ENCODE measurements at places on chromosomes 2 and 18. TPM values are rescaled to one million over a fixed set of nuclear protein-coding genes. Genes with fewer than 3 reads are reported as not detected.

Gene ACOXL
- total RNA-seq: not detected

- no peak overlapping the region for H3K4me3 ChIP-seq
- no peak for DNase-seq
- H3K27me3 ChIP-seq: no peaks in the 10 kb centered on the region
- H3K36me3 ChIP-seq: no peaks in the 10 kb centered on the region
- H3K4me1 ChIP-seq: no peaks in the 10 kb centered on the region
- H3K27ac ChIP-seq: no peak overlapping the region
Observed at GRCh38 chr2:181910028-181910831, 18.7 kb downstream of the ITPRID2 start.

Gene SS18
- 135 TPM for total RNA-seq

Gene CCDC68
- total RNA-seq: 91.1 TPM

DNA sequence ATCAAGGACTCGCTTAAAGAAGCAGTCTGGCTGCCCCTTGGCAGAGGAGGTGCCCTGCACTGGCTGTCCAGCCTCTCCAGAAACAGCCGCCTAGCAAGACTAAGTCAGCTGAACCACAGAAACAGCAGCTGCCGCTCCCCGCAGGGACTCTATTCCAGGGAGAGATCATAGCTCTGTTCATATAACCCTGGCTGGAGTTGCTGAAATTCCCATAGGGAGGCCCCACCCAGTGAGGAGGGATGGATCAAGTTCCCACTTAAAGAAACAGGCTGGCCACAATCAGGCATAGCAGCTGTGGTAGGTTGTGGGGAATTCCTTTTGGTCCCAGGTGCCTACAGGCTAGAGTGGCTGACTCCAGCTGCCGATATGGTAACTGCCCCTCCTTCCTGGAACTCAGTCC lies 74.2 kb upstream of the MC4R start:
- no peaks in the 10 kb centered on the region for H3K27me3 ChIP-seq
- no peak overlapping the region for H3K4me3 ChIP-seq
- no peaks in the 10 kb centered on the region for H3K4me1 ChIP-seq
- no peak overlapping the region for H3K27ac ChIP-seq

DNA sequence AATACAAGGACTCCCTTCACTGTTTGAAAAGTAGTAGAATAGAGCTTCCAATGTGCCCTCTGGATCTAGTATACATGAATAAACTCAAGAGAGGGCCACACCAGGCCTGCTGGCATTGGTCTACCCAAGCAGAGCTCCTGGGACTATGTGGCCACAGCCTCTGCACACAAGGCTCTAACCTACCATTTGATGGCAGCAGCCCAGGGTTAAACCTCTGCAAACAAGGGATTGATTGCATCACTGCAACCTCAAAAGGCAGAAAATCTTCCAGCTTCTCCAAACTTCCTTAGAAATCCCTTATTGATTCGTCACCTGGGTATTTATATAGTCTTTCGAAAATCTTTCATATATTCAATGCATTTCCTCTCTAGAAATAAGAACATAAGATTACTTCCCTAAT lies 147.6 kb upstream of the SETBP1 start:
- no peak overlapping the region for H3K4me3 ChIP-seq
- H3K36me3 ChIP-seq: no peaks in the 10 kb centered on the region
- no peaks in the 10 kb centered on the region for H3K4me1 ChIP-seq
- no peak overlapping the region for H3K27ac ChIP-seq

GRCh38 chr2:74419345-74419744 lies 2.1 kb downstream of the C2orf81 start:
- no peak for DNase-seq
- H3K4me3 ChIP-seq: no peak overlapping the region
- peaks cover 13% of the 10 kb centered on the region for H3K4me1 ChIP-seq
- H3K36me3 ChIP-seq: no peaks in the 10 kb centered on the region
- no peaks in the 10 kb centered on the region for H3K27me3 ChIP-seq

Gene THSD7B
- not detected for total RNA-seq

Gene LRPPRC
- 59.1 TPM for total RNA-seq

Gene CMPK2
- total RNA-seq: 12.6 TPM

DNA sequence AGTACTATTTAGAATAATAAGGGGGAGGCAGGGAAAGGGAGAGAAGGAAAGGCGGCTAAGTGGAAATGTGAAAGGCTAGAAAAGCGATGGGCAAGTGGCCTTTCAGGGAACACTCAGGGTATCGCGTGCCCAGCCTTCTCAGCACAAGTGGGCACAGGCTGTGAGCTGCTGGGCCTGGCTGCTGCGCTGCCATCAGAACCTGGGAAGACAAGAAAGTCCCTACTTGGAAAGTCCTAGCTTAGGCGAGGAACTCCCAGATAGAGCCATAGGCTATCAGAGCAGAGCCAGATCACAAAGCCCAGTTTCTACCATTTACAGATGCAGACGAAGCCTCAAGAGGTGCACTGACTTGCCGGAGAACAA lies 9.8 kb upstream of the FZD7 start:
- H3K36me3 ChIP-seq: no peaks in the 10 kb centered on the region
- H3K4me1 ChIP-seq: no peaks in the 10 kb centered on the region
- H3K4me3 ChIP-seq: no peak overlapping the region
- no peak for DNase-seq
- H3K27me3 ChIP-seq: peaks cover 4% of the 10 kb centered on the region
- no peak overlapping the region for H3K27ac ChIP-seq

- H3K4me1 ChIP-seq: no peaks in the 10 kb centered on the region
- no peak overlapping the region for H3K27ac ChIP-seq
- DNase-seq: no peak
- no peaks in the 10 kb centered on the region for H3K27me3 ChIP-seq
Observed at GRCh38 chr2:170339322-170339721, 161.4 kb downstream of the MYO3B start.

DNA sequence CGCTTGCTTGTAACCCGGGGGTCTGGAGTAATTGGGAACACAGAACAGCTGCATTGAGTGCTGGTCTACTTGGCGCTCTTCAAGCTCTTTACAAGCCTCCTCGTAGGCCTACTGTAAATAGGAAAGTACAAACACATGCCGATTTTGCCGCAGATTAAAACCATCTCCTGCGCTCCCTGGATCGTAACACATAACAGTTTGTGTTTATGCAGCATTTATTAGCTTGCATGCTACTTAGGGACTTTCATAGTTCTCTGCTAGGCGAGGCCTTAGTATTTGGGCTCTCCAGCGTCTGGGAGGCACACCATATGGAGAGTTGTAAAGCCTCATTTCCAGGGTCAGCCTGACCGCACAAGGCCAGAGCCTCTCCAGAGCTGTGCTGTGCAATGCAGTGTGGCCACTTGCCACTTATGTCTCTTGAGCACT lies 84.0 kb upstream of the HAAO start:
- peak; percentile 45 for DNase-seq
- H3K27me3 ChIP-seq: no peaks in the 10 kb centered on the region
- peaks cover 5% of the 10 kb centered on the region for H3K4me1 ChIP-seq
- H3K36me3 ChIP-seq: no peaks in the 10 kb centered on the region
- H3K4me3 ChIP-seq: no peak overlapping the region

DNA sequence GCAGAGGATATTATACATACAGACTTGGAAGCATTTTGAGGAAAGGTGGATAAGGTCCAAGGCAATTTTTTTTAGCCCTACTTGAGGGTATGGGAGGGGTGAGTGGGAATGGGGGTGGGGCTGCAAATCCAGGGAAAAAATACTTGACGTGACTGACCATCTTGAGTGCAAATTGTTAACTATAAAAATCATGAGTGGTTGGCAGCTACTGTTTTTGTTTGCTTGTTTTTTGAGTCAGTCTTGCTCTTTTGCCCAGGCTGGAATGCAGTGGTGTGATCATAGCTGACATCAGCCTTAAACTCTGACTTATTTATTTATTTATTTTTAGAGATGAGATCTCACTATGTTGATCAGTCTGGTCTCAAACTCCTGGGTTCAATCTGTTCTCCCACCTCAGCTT lies 458.8 kb downstream of the PIK3C3 start:
- no peaks in the 10 kb centered on the region for H3K4me1 ChIP-seq
- no peak overlapping the region for H3K4me3 ChIP-seq
- no peaks in the 10 kb centered on the region for H3K27me3 ChIP-seq
- no peak overlapping the region for H3K27ac ChIP-seq
- no peaks in the 10 kb centered on the region for H3K36me3 ChIP-seq

- no peak overlapping the region for H3K4me3 ChIP-seq
- peaks cover 13% of the 10 kb centered on the region for H3K4me1 ChIP-seq
- H3K27ac ChIP-seq: peak overlapping the region; percentile 55
- H3K36me3 ChIP-seq: no peaks in the 10 kb centered on the region
- no peak for DNase-seq
- H3K27me3 ChIP-seq: no peaks in the 10 kb centered on the region
Observed at GRCh38 chr2:71001592-71001927, 6.9 kb upstream of the TEX261 start.

Gene RGPD3
- not detected for total RNA-seq

Gene ZSWIM2
- not detected for total RNA-seq

Gene MSGN1
- not detected for total RNA-seq

DNA sequence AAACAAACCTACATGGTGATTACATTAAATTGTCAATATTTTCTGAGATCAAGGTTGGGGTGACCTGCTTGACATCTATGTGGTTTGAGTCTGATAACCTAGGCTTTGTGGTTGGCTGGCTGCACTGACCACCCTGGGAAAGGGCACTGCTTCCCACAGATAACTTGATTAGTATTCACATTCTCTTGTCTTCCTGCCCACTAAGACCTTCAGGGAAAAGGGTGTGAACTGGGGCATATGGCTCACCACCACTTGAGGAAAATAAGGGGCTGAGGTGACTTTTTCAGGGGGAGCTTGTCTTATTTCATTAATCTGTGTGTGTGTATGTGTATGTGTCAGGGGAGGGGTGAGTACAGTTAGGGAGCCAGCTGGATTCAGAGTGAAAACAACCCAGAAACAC lies 1.5 kb downstream of the SMYD1 start:
- no peaks in the 10 kb centered on the region for H3K36me3 ChIP-seq
- H3K4me1 ChIP-seq: no peaks in the 10 kb centered on the region
- H3K27me3 ChIP-seq: no peaks in the 10 kb centered on the region
- no peak for DNase-seq
- H3K27ac ChIP-seq: no peak overlapping the region

DNA sequence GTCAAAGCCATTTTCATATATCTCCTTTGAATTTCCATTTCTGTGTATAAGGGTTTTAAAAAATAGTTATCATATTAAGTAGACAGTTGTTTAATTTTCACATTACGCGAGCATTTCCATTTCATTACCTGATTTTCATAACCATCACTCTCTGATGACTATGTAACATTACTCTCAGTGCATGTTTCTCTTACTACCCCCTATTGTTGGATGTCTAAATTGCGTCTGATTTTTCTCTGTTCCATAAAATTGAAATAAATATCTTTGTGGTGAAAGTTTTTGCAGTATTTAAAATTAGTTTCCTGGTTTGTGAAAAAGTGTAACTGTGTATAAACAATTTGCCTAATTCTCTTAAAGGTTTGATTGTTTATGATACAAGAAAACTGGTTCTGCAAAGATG lies 123.8 kb downstream of the MYO1B start:
- H3K4me3 ChIP-seq: no peak overlapping the region
- no peak for DNase-seq
- no peaks in the 10 kb centered on the region for H3K27me3 ChIP-seq
- no peaks in the 10 kb centered on the region for H3K4me1 ChIP-seq
- H3K36me3 ChIP-seq: no peaks in the 10 kb centered on the region

DNA sequence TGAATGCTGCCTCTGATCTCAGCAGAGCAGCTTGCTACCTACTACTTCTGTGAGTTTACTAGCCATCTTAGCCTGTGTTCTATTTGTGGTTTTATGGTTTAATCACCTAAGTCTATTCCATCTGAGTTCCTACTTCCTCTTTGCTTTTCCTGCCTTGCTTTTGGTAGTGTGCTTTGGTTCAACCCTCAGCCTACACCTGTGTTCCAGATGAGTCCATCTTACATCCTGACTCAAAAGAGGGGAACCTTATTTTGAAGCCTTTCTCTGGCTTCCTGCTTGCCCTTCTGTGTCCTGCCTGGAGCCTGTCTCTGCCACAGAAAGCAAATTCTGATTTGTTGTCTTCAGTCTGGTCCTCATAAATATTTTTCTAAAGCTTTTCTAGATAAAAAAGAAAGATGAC lies 530.3 kb upstream of the MEX3C start:
- no peak overlapping the region for H3K27ac ChIP-seq
- H3K4me3 ChIP-seq: no peak overlapping the region
- no peaks in the 10 kb centered on the region for H3K36me3 ChIP-seq
- H3K4me1 ChIP-seq: no peaks in the 10 kb centered on the region
- no peaks in the 10 kb centered on the region for H3K27me3 ChIP-seq

Gene MAP3K19
- total RNA-seq: not detected

DNA sequence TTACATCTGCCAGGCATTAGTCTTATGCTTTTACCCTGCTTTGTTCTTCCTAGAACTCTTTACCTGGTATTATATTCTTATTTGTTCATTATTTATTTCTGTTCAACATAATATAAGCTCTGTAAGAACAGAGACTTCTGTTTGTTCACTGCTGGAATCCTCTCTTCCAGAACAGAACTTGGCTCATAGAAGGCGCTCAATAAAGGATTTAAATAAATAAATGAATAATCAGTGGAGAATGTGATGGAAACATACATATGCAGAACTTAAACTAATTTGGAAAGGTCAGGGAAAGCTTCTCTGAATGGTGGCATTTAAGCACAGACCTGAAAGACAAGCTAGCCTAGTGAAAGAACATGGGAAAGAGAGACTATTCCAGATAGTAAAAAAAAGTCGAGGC lies 24.3 kb downstream of the NCKAP1 start:
- no peak for DNase-seq
- no peaks in the 10 kb centered on the region for H3K27me3 ChIP-seq
- no peak overlapping the region for H3K27ac ChIP-seq
- H3K36me3 ChIP-seq: no peaks in the 10 kb centered on the region
- no peak overlapping the region for H3K4me3 ChIP-seq

GRCh38 chr2:228731517-228731916 lies 539.6 kb downstream of the PID1 start:
- H3K36me3 ChIP-seq: no peaks in the 10 kb centered on the region
- H3K4me1 ChIP-seq: no peaks in the 10 kb centered on the region
- no peak overlapping the region for H3K4me3 ChIP-seq

GRCh38 chr2:237566401-237567235 lies at the start of gene PRLH:
TSS of gene PRLH (plus strand) at chr2:237566574. CDS start at chr2:237566574, 0 bp downstream.
- no peak for DNase-seq
- H3K27me3 ChIP-seq: no peaks in the 10 kb centered on the region
- no peaks in the 10 kb centered on the region for H3K36me3 ChIP-seq
- H3K4me3 ChIP-seq: no peak within 1 kb of the TSS
- no peaks in the 10 kb centered on the region for H3K4me1 ChIP-seq
- no peak within 1 kb of the TSS for H3K27ac ChIP-seq

Gene G6PC2
- not detected for total RNA-seq

Gene LINC00305
- not detected for total RNA-seq

GRCh38 chr2:190119257-190119656 lies 56.7 kb upstream of the MSTN start:
- no peaks in the 10 kb centered on the region for H3K36me3 ChIP-seq
- no peaks in the 10 kb centered on the region for H3K4me1 ChIP-seq
- DNase-seq: no peak

- no peaks in the 10 kb centered on the region for H3K27me3 ChIP-seq
- H3K4me3 ChIP-seq: no peak overlapping the region
- H3K36me3 ChIP-seq: no peaks in the 10 kb centered on the region
Observed at GRCh38 chr2:195907474-195907873, 161.2 kb downstream of the DNAH7 start.

- no peak overlapping the region for H3K4me3 ChIP-seq
- no peak for DNase-seq
- no peaks in the 10 kb centered on the region for H3K36me3 ChIP-seq
Observed at GRCh38 chr2:44700824-44701223, 240.7 kb upstream of the SIX3 start.

Gene CIDEA
- not detected for total RNA-seq

All from Peyer's patch (tissue), 4 donors.